ENCODE measurements at places on chromosomes 11 and 22. TPM values are rescaled to one million over a fixed set of nuclear protein-coding genes. Genes with fewer than 3 reads are reported as not detected.

Gene RIMBP3C
- total RNA-seq: 0.11 TPM

Gene PIM3
- total RNA-seq: 59.5 TPM

Gene SMC1B
- under 0.01 TPM for total RNA-seq

Gene TMEM121B
- 0.11 TPM for total RNA-seq

Gene CYB5R2
- 20.0 TPM for total RNA-seq

Gene CASP4
- 139 TPM for total RNA-seq

Gene BIRC3
- 0.89 TPM for total RNA-seq

Gene SLCO2B1
- total RNA-seq: 1.2 TPM

Gene OR2AT4
- not detected for total RNA-seq

Gene DDTL
- 0.87 TPM for total RNA-seq

Gene FBLN1
- total RNA-seq: 94.1 TPM

Gene EXPH5
- total RNA-seq: 1.1 TPM

Gene CYP2D6
- 0.25 TPM for total RNA-seq

Gene TMA7B
- not detected for total RNA-seq

Gene OR6A2
- 0.37 TPM for total RNA-seq

Gene CRACR2B
- 1.9 TPM for total RNA-seq
